ENCODE measurements at places on chromosomes 2 and 18.

- DNase-seq = no peak
Observed at GRCh38 chr2:106572541-106573450, 85.6 kb downstream of the CD8B2 start.

DNA sequence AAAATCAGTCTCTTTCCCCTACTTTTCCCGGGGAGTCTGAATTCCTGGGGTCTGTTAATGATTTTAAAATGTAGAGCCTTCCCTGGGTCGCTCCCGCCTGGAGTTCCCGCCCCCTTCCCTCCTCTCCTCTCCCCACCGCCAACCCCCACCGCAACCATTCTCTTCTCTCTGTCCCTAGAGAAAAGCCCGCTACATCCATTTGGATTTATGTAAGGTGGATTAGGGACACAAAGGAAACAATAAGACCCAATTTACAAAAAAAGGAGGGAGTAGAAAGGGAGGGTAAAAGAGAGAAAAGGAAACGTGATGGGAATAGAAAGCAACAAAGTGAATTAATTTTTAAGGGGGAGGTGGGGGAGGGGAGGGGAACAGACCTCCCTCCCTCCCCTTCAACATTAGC, 2.2 kb downstream of the EPHA4 start:
- DNase-seq = no peak

DNA sequence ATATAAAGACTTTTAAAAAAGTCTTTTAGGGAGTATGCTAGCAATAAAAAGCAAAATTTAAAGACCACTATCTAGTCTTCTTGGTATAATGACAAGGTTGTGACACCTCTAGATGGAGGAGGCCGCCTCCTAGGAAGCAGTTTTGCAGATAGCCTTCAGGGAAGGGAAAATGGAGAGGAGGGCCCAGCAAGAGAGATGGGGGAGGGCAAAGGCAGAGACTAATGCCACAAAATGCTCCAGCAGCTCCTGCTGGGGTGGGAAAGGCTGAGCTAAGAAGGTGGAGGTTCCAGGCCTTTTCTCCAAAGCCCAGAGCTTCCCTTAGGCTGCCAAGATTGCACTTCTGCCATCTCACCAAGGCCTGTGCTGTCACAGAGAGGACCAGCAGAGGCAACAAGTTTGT, 153.9 kb upstream of the THSD7B start:
- DNase-seq = no peak

GRCh38 chr2:206218796-206219499, 55.5 kb upstream of the ZDBF2 start:
- DNase-seq = no peak

DNA sequence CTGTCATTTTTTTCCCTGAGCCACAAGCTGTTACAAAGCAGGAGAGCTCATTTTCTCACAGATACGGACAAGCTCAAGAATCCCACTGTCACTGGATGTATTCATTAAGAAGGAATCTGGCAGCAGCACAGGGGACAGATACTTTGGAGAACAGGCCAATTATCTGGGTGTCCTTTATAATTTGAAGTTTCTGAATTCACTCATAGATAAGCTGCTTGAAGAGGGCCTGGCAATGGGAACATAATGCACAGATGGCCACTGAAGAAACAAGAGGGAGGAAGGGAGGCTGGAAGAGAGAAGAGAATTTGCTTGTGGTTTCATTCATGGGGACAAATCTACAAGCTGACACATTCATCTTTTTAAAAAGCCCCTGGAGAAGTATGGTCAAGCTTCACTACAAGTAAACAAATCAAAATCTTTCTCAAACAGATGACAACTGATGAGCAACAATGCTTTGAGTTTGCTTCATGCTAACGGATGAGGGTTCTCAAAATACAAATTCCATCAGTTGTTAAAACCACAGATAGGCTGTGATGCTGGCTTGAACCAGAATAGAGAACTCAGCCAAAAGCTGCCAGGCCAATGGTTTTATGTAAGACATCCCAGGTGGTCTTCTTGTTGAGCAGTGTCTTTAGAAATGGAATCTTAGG, 11.9 kb downstream of the BCL2 start:
- no peak for DNase-seq

- DNase-seq = no peak
Observed at GRCh38 chr2:180169474-180169873, 162.4 kb upstream of the CWC22 start.

DNA sequence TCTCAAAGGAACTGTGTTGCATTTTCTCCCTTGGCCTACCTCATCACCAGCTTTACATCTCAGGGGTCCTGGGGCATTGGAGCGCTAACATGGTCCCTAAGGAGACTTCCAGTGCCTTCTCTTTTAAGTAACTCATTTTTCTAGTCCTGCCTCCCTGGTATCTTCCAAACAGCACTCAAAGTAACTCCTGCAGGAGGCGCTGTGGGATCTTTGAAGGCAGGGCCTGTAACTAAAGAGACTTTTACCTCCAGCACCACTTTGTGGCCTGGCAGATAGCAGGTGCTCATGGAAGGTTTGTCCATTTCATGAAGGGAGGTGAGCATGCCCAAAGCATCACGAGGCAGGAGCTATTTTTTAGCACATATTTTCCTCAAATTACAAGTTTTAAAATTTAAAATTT, 411.0 kb upstream of the GYPC start:
- DNase-seq = no peak

DNA sequence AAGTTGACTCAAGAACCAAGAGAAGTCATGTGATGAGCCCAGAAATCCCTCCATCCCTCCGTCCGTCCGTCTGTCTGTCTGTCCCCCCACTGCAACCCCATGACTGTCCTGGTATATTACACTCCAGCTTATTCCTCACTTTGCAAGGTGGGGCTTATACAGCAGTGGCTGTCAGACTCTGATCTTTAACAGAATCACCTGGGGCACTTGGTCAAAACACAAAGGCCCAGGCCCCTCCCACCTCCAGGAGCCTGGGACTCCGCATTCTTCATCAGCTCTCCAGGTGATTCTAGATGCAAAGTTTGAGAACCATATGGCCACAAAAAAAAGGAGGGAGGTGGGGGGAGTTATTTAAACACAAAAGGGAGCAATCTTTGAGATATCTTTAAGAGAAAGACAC, 61.4 kb downstream of the MYO5B start:
- DNase-seq = no peak

DNA sequence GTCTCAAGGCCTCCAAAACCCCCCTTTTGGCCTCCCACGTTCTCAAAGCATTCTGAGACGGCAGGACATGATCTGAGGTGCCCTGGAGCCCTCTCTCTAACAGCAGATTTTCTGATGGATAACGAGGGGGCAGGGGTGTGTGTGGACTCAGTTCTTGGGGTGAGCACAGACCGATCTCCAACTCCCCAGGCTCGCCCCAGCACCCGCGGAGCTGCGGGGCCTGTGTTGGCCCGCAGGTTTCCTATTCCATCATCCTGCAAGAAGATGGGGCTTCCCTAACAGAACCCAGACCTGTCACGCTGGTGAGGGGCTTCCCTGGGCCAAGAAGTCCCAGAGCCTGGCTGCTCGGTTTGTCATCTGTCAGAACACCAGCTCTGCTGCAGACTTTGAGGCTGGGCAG, 196.1 kb downstream of the ANAPC1 start:
- no peak for DNase-seq

DNA sequence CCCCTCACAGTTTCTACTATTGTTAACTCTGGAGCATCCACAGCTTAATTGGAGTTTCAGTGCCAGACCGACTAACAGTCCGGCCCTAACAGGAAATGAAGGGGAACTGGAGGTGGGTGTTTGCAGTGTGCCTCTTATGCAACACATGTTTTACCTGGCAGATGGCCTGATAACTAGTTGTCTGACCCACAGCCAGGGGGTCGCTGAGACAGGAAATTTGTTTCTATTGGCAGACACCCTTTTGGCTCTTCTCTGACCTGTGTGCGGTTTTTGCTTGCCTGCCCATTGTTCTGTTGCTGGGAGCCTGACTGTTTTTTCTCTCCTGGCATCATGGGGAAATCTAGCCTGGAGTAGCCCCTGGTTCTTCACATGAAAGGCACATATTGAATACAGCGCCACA, 1329.8 kb downstream of the DSC3 start:
- DNase-seq = no peak

- DNase-seq = no peak
Observed at GRCh38 chr2:7272210-7272609, 355.0 kb downstream of the RNF144A start.

- DNase-seq = no peak
Observed at GRCh38 chr18:21930177-21930576, 189.6 kb downstream of the MIB1 start.

DNA sequence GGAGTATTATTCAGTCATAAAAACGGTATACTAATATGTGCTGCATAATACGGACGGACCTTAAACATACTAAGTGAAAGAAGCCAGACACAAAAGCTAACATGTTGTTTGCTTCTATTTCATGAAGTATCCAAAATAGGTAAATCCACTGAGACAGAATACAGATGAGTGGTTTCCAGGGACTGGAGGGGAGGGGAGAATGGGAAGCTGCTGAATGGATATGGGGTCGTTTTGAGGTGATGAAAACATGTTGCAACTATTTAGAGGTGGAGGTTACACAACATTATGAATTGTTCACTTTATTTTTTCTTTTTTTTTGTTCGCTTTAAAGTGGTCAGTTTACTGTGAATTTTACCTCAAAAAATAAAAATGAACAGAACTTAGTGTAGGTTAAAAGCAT, 52.9 kb downstream of the RAB10 start:
- no peak for DNase-seq

DNA sequence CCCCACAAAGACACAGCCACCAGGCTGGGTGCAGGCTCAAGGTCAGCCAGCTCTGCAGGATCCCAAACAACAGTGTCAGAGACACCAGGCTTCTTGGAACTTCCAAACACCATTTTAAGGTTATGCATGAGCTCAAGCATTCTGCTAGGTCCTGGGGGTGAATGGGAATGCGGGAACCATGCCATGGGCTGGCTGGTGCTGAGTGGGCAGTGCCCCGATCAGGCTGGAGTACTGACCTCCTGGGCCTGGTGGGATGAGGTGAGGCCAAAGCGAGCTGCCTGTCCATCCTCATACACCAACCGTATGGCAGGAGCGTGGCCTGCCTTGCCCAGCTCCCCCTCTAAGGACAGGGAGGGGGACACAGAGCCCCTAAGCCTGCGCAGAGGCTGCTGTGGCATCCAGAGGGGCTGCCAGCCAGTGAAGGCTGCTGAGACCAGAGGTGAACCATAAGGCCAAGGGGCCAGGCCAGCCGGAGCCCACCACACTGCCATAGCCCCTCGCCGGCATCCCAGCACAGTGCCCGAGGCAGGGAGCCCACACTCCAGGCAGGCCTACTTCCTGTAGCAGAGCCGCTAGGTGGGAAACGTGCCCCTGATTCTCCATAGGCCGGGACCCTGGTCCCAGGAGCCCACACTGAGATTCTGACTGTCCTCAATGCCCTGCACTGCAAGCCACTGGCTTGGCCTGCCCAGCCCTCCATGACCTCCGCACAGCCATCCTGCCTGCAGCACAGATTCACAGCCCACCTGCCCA, 135.0 kb downstream of the HDAC4 start:
- peak; percentile 59 for DNase-seq

DNA sequence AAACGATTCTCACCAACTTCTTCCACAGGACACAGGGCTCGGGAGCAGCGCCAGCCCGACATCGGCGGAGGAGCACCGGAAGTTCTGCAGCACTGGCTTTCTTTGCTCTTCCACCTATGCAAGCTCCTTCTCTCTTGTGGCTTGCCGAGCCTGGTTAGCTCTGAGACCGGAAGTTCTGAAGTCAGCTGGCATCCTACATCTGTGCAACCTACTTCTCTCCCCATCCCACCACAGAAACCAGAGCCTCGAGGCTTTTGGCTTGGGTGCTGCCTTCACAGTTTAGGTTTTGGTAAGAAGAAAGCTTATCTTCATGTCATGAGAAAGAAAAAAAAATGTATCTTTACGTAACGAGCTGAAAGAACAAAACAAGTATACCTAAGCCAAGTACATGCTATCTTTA, 111.7 kb downstream of the ANKRD44 start:
- no peak for DNase-seq

DNA sequence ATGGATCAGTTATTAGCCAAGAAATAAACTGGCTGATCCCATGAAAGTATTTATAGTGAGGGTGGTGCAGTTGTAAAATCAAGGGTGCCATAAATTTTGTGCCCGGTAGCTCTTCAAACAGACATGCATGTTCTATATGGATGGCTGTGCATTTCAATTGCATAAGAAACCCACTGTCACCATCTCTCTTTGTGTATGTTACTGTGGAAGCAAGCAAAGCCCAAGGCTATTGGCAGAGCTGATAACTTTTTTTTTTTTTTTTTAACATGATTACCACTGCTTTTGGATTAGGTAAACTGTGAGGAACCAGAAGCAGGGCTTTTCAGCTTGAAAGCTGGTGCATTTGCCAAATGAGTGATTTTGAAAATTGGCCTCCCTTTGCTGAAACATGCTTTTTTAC, 332.6 kb downstream of the SOX11 start:
- no peak for DNase-seq

DNA sequence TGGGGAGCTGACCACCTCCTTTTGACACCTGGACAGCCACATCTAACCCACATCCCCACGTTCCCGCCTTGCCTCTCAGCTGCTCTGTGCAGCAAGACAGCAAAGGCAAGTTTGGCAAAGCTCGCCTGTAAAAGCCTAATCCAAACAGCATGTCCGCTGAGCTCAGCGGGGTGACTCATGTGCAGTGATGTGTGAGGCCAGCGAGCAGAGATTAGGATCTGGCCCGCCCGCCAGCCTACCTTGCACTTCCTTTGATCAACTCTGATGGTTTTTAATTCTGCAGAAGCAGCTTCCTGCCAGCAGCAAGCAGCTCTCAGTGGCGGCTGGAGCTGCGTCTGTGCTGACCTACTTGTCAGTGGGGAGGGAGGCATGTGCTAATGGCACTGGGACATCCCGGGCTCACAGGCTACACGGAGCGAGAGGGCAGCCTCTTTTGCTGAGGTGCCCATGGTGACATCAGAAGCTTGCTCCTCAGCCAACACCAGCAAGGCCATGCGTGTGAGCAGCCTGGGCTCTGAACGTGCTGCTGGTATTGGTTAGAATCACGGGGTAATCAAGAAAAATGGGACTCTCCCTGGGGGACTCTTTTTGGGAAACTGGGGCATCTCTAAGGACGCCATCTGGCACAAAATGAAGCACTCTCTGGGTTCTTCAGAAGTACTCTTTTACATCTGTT, 36.0 kb upstream of the EML4 start:
- DNase-seq = peak; percentile 83

- DNase-seq = no peak
Observed at GRCh38 chr2:73984922-73985307, 205 bp downstream of the TET3 start.

DNA sequence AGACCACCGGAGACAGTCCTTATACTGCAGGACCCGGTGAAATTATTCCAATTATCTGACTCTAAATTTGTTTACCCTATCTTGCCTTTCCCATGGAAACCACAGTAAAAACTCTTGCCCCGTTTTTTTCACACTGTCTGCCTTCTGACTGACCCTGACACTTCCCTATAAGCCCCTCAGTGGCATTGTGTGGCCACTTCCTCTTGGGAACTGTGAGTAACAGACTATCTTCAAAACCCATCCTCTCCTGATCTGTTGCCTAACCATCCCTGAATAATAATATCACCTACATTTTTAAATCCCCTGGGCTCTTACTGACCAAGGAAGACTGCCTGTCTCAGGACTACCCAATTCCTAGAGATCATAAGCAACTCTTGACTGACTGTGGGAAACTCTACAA, 42.6 kb upstream of the RNF152 start:
- no peak for DNase-seq

- no peak for DNase-seq
Observed at GRCh38 chr2:63484481-63484880, 103.8 kb downstream of the WDPCP start.

Data from type B pancreatic cell (in vitro differentiated cells).